ENCODE measurements at places on chromosomes 2 and 18.

- no peak for DNase-seq
Observed at GRCh38 chr18:50451100-50451842, 76.4 kb downstream of the SKA1 start.

DNA sequence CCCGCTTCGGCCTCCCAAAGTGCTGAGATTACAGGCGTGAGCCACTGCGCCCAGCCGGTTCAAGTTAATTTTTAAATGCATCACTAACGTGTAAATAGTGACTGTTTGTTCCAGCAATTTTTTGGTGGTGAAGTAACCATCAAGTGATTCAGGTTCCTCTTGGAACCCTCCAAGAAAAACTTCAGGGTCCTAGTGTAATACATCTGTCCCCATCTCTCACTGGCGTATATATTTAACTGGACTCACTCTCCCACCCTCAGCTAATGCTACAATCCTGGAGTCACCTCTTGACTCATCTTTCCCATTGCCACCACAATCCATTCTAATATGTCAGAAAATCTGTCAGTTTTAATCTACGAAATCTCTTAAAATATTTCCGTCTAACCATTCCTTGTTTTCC is 10.3 kb downstream of the SULT1C4 start:
- no peak for DNase-seq

DNA sequence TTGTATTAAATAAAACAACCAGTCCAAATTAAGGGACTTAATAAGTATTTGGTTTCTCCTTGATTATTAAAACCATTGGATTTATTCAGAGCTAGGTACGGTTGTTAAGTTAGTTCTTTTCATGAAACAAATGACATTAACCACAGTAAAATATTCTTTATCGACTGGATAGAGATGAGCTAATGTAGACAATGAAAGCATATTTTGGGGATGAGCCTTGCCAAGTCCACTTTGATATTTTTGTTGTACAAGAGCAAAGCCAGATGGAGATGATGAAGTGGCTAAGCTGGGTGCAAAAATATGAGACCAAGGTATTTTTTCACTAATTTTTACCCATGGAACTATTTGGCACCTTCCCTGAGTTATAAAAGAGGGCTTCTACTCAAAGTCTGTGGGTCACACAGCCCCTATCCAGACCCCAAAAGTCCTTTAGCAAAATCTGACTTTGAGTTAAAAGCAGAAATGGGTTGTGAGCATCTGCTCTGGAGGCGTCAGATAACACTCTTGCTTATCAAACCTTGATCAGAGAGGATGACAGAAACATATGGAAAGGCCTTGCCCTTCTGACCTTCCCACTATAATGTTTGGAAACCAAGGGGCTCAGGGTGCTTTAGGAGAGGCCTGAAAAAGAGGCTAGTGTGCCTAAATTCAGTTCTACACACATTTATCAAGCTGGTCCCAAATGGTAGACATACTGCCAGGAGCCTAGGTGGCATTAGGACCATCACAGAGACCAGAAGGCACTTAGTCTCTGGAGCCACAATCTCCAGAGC is 456.8 kb downstream of the MTX2 start:
- no peak for DNase-seq

DNA sequence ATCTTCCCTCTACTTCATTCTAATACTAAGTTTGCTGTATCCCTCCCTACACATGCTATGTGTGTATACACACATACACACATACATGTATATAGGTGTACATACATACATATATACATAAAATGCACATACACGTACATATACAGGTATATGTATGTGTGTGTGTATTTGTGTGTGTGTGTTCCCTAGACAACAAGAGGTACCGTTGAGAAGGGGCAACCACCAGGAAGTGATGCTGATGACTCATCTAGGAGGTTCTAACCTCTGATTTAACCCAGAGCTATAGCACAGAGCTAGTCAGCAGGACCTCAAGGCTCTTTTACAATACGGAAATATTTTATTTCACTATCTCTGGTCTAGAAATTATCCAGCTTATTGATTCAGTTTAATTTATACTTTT is 139.2 kb downstream of the LAMA3 start:
- no peak for DNase-seq

DNA sequence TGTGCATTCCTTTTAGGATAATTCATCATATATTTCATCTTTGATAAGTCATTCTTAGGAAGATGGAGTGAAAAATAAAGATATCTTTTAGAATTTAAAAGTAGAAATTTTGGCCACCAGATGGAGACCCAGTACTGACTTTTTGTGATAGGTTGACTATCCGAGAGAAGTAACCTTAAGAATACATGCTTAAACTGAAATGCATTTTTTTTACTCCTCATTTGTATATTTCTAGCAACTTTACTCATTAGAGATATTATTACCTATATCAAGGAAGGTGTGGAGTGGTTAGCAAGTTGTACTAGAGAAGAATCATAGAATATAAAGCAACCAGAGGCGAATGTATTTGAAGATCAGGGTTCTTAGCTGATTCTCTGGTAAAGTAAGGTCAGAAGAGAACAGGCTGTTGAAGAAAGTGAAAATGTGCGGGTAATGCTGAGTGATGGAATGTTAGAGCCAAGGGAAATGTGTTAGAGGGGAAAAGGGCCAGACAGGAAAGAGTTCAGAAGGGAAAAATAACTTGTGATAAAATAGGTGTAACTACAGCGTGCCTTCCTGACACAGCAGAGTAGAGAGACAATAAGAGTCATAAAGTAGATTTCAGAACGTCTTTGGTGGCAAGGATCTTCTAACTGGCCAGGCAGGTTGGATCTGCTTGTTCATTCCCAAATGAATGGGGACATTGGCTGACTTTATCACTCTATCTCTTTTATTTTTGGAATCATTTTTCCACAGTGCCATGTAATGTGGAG is 52.3 kb downstream of the TDRD15 start:
- no peak for DNase-seq

DNA sequence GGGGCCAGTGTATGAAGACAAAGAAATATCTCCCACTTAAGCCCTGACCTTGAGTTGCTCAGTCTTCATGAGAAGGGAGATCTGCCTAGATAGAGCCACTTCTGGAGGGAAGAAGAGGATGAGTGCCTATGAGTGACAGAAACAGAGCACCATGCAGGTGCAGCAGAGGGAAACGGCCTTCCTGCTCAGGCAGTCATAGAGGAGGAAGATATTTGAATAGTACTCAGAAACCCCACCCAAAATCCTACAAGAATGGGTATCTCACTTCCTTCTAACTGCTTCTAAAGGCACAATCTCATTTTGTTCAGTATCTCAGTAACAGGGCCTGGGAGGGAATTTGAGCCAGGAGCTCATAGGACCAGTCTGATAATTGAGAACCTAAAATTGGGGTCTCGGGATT is 339.3 kb downstream of the ALK start:
- no peak for DNase-seq

DNA sequence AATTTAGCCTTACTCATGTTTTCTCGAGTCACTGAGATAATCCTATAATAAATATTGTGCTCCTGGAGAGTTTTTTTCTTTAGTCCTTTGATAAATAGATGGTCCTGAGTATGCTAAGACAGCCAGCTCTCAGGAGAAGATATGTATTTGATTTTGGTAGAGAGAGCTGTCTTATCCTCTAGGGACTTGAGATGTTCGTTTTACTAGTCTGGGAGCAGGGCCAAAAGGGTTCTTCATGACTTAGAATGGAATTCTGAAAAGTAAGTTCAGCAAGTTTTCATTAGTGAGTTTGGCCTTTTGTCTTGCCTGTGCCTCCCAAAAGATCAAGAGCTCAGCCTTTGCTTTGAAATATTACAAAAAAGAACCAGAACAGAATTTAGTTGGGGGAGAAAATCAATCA is 246.7 kb downstream of the BABAM2 start:
- DNase-seq = no peak

DNA sequence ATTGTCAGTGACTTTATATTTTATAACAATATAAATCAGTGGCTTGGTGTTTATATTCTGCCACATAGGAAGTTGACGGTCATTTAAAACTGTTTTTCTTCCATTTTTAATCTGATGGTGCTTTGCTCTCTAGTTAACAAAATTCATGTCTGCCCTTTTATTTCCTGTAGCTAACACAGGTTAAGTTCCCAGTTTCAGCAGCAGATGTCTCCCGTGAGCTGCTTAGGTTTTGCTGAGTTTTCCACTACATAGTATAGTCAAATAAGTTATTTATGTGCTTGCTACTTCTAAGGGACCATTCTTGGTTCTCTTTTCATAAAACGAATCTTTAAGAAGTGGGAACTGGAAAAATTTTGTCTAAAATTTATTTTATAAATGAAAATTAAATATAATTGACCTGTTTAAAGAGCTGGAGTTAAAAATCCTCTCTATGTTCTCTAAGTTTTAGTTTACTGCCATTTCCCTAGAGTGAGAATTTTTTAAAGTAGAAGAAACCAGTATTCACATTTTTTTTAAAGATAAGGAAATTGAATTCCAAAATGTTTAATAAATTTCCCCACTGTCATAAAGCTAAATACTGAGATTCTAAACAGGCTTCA is 20.6 kb downstream of the HTR2B start:
- DNase-seq = no peak

Measured in NCI-H1417 treated with DMSO at 0.1 percent for 48 hours (cell line).